ENCODE measurements at places on chromosomes 7 and 10. TPM values are rescaled to one million over a fixed set of nuclear protein-coding genes. Genes with fewer than 3 reads are reported as not detected.

GRCh38 chr10:9102026-9102425 lies 1047.5 kb downstream of the GATA3 start:
- no peak for DNase-seq

DNA sequence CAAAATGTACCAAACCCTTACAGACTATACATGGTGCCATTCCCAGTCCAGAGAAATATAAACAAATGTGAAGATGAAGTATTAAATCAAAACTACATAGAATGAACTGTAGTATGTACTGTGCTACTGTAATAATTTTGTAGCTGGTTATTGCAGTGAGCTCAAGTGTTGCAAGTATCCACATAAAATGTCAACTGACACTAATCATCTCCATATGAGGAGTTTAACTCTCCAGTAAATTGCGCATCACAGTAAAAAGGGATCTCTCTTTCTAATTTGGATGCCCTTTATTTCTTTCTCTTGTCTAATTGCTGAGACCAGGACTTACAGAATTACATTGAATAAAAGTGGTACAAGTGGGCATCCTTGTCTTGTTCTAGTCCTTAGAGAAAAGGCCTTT lies 165.5 kb downstream of the CPED1 start:
- no peak for DNase-seq

- no peak for DNase-seq
These were observed 197.3 kb upstream of the PPP2R2D start for GRCh38 chr10:131703541-131703940.

Gene CD36
- polyA plus RNA-seq: 586 TPM

Gene DMBT1
- not detected for polyA plus RNA-seq

All from heart right ventricle (tissue), 16 donors.